ENCODE measurements at places on chromosomes 4 and X.

DNA sequence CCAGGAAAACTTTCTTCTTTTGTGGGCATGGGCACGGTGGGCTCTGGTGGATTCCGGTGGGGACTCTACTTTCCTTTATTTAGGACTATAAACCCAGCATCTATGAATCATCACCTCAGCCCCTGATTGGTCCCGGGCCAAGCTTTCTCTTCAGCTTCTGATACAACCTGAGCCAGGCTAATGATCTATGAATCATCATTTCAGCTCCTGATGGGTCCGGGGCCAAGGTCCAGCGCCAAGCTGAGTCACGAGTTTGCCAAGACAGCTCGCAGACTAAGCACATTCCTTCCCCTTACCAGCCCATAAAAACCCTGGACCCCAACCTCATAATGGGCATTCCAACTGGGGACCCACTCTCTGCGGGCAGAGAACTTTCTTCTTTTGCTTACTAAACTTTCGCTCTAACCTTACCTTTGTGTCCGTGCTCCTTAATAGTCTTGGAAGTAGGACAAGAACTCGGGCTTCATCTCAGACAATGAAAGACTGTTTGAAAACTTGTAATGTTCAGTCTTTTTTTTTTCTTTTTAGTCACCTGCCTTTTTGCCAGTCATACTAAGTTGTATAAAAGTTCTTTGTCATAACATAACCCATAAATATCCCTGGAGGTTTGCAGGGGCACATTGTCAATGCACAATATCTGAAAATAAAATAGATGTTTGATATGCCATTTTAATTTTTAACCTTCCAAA is 904.9 kb upstream of the EPHA5 start:
- DNase-seq: no peak

DNA sequence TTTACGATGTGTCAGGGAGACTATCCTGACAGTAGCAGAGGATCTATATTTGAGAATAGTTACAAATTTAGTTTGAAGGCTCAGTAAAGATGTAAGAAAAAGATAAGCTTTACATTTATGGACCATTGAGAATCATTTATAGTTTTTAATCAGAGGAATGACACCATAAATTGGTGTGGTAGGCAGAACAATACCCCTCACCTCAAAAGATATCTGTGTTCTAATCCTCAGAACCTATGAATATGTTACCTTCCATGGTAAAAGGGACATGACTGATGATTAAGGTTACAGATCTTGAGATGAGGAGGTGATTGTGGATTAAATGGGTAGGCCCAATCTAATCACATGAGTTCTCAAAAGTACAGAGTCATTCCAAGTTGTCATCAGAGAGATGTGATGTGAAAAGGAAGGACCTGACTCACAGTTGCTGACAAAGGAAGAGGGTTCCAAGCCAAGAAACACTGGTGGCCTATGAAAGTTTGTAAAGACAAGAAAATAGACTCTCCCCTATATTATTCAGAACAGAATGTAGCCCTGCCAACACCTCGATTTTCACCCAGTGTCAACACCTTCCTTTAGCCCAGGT is 27.0 kb downstream of the EREG start:
- DNase-seq: no peak

DNA sequence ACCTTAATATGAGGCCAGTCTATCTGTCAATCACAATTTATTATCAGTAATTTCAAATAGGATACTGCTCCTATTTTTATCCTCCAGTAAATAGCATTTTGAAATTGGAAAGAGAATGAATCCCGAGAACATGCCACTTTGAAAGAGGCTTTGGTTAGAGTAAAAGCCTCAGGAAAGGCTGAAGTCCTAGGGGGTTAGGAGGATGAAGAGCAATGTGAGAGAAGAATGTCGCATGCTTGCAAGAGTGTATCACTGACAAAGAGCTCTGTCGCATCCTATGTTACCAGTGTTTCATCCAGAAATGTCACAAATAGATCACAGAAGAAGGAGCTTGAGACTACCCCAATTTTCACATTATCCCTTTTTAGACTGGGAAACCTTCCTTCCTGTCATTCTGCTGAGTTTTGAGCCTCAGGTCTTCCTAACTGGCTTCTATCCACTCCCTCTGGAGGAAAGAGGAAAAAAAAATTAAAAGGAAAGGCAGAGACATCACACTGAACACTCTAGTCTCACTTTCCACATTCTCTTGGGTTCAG is 39.8 kb downstream of the GPM6A start:
- no peak for DNase-seq

GRCh38 chrX:115547448-115547847 is 13.5 kb upstream of the PLS3 start:
- DNase-seq: no peak

GRCh38 chrX:48957827-48958634 is 624 bp upstream of the OTUD5 start:
- DNase-seq: peak; percentile 78

GRCh38 chr4:183449193-183449882 is 4.9 kb downstream of the CDKN2AIP start:
- DNase-seq: no peak

- DNase-seq: no peak
These were observed 284.0 kb upstream of the FRG1 start for GRCh38 chr4:189656641-189657040.

GRCh38 chr4:105784761-105785160 is 76.2 kb downstream of the GSTCD start:
- DNase-seq: no peak

- no peak for DNase-seq
These were observed 163.5 kb upstream of the TLL1 start for GRCh38 chr4:165709516-165709915.

- DNase-seq: no peak
These were observed 8.3 kb downstream of the PRRG1 start for GRCh38 chrX:37357436-37357835.

GRCh38 chr4:54793856-54794422 is 136.2 kb downstream of the KIT start:
- no peak for DNase-seq

DNA sequence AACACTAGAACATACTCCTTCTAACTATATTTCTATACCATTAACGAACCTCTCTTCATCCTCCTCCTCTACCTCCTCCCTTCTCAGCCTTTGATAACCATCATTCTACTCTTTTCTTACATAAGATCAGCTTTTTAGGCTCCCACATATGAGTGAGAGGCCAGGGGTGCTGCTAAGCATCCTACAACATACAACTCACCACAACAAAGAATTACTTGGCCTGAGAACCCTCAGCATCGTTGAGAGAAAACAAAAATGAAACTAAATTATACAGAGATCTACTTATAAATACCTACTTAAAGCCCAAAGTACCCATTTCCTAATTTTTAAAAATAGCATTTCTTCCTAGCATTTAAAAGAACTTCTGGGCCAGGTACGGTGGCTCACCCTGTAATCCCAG is 77.7 kb downstream of the CC2D2A start:
- DNase-seq: no peak

DNA sequence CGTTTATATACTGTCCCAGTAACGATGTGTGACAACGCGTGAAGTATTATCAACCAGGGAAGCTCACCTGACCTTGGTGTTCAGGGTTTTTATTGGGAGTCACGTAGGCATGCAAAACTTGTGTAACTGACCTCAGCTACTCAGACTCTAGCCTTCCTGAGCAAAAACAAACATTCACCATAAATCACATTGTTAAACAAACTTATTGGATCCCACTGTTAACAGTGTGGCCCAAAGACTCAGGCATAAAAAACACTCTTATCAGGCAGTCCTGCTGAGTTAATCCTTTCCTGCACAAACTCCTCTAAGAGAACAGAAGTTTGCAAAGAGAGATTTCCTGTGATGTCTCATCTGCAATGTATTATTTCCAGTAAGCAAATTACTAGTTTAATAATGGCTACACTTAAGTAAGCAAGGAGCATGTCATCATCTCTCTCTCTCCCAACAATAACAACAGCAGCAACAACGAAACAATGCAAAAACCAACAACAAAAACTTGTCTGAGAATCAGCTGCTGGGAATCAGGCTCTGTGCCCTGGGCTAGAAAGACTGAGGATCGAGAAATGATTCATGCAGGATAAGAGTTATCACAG is 12.0 kb downstream of the GAGE1 start:
- DNase-seq: no peak

GRCh38 chr4:127449449-127449848 is 183.3 kb upstream of the INTU start:
- DNase-seq: no peak

- no peak for DNase-seq
These were observed 69.0 kb downstream of the ASB9 start for GRCh38 chrX:15200871-15201270.

GRCh38 chrX:15822922-15823321 is 31.7 kb downstream of the AP1S2 start:
- DNase-seq: no peak

- no peak for DNase-seq
These were observed 219.2 kb upstream of the FAT1 start for GRCh38 chr4:186942758-186943377.

GRCh38 chr4:41822325-41822724 is 73.8 kb upstream of the PHOX2B start:
- DNase-seq: no peak

DNA sequence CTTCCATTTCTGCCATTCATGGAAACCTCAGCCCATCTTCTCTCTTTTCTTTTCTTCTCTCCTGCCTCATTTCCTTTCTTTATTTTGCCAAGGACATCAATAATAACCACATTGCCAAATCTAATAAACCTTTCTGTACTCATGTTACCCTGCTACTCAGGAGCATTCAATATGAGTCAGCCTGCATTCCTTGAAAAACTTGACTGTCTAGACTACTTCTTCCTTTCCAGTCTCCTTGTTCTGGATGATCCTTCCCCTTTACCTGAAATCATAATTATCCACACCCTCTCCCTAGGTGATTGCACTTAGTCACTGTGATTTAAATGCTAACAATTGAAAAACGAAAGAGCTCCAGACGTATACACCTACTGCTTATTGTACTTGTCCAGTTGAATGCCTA is 253.2 kb upstream of the CENPE start:
- DNase-seq: no peak

- no peak for DNase-seq
These were observed 17.0 kb downstream of the DYNLT3 start for GRCh38 chrX:37830371-37830770.

DNA sequence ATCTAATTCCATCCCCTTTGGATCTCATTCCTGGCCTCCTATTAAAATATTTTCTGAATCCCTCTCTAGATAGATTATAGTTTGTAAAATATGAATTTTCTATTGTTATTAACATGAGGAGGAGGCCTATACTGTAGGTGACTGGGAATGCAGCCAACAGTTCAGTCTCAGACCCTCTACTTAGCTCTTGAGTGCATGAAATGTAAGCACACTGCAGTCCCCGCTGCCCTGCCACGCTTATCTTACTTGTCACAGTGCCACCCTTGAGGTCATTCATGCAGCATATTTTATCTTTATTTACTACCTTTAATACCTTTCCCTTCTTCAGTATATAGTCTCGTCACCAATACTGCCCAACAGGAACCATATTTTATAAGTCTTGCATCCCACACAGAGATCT is 151.0 kb downstream of the CAMK2D start:
- no peak for DNase-seq

DNA sequence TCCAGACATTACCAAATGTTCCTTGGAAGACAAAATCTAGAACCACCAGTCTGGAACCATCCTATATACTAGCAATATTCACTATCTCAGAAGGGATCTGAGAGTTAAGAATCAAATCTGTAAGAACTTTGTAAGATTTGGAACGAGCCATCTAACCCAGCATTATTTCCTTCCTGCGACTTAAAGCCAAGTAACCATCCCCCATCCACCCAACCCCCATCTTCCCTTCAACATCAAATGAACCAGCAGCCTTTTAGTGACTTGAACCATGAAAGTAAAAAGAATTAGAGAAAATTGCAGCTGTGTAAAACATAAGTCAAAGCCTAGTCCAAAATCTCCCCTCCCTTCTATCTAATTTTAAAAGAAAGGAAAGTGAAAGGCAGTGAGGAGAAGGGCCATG is 15.6 kb downstream of the RBM47 start:
- no peak for DNase-seq

DNA sequence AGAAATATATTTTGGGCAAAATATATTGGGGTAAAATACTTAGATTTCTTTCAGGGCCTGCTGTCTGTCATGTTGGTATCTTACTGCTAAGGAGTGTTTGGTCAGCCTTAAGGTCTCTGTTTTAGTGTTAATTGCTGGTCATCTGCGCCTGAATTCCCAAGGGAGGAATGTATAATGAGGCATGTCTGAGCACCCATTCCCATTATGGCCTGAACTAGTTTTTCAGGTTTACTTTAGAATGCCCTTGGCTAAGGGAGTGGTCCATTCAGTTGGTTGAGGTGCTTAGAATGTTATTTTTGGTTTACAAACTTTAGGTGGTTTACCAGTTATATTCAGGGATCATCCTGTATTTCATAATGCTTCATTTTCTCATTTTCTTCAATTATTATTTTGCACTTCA is 125.9 kb downstream of the CFAP299 start:
- no peak for DNase-seq

DNA sequence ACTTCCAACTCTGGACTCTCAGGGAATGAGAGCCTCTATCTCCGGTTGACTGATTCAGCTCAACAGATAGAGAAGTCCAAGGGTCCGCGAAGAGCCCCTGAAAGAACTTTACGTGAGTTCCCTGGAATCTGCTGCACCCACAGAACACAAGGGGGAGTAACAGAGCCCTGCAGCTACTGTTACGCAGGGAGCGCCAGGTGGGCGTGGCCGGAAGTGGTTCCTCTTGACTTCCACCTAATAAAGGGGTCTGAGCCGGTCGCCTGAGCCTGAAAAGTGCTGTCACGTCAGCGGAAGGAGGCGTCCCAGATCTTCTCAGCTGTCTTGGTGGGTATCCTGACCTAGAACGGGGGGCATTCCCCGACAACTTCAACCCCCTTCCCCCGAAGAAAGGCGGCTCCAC is at the start of gene MAGEB6:
MAGEB6 (plus strand) TSS at position 237 of the 400 bp plus-strand sequence. CDS start 1,407 bp downstream, outside the sequence.
- DNase-seq: no peak

DNA sequence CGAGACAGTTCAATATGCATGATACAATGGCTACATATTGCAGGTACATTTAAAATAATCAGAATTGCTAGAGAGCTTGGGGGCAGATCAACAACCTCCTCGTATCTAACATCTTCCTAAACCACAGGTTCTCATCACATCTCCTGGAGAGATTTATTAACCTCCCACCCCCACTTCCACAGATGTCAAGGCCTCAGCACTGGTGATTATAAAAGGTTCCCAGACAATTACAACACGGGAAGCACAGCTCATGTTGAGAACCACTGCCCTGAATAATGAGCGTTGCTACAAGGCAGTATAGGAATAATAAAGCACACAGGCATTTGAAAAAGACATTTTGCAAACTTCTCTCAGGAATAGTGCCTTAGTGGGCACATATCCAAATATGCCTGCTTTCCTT is 42.8 kb downstream of the ELOVL6 start:
- DNase-seq: no peak

DNA sequence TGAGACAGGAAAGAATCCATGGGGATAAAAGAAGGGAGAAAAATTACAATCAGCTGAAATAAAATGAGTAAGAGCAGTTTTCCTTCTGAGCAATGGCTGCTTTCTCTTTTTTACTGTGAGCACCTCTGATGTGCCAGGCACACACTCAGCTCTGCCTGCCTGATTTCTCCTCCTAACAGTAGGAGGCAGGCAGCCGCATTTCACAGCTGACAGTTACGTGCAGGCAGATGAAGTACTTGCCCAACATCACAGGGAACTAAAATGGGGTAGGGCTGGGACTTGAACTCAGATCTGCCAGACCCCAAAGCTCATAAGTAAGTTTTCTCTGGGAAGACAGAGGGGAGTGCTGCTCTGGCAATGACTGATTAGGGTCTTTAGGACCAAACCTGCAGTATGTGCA is 54.6 kb downstream of the C4orf50 start:
- DNase-seq: no peak

All from neural crest cell (in vitro differentiated cells).